ENCODE measurements at places on chromosomes 2 and 18.

DNA sequence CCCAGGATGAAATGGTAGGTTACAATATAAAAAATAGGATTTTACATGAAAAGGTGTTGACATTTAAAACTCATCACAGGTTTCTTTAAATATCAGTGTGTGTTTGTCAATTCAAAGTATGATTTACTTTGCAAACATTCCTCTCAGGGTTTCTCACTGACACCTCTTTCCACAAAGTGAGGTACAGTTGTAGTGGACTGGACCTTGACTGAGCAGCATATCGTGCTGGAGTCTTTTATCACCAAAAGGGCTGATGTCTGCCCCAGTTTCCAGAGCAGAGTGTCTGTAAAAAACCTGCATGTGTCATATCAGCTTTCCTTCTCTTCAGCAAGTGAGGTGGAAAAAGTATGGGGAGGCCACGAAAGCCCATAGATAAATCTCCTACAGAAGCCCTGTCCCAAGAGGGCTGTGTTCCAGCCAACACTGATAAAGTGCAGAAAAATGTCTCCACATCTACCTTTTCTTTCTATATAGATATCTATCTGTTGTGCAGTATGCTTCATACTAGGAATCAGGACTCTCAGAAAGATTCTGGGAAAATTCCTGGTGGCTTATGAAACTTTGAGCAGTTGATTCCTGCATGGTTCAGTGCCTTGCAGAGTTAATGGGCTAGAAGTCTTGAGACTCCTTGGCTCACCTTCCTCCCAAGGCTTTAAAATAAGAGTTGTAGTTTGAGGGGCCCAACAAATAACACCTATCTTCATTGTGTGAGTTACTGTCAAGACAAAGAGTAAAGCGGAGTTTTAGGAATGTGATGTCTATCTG is 6.9 kb downstream of the ACYP2 start:
- no peak for DNase-seq

GRCh38 chr2:25311865-25312575 is 29.7 kb downstream of the DNMT3A start:
- DNase-seq: no peak

- no peak for DNase-seq
Observed at GRCh38 chr2:152173831-152174230, 1.7 kb downstream of the STAM2 start.

DNA sequence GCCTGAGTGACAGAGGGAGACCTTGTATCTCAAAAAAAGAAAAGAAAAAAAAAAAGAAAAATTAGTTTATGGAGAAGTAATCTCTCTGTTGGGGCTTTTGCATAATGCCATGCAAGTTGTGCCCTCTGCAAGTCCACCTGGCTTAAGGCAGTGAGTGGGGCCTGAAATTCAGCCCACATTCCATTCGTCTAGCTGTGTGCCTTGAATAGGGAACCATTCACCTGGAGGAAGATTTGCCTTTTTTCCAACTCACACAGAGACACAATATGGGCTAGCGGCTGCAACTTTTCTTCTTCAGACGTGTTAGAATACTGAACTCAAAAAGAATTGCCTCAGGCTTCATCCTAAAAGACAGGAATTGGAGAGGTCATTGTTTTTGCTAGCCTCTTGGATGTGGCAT is 160.0 kb upstream of the STON1 start:
- DNase-seq: no peak

DNA sequence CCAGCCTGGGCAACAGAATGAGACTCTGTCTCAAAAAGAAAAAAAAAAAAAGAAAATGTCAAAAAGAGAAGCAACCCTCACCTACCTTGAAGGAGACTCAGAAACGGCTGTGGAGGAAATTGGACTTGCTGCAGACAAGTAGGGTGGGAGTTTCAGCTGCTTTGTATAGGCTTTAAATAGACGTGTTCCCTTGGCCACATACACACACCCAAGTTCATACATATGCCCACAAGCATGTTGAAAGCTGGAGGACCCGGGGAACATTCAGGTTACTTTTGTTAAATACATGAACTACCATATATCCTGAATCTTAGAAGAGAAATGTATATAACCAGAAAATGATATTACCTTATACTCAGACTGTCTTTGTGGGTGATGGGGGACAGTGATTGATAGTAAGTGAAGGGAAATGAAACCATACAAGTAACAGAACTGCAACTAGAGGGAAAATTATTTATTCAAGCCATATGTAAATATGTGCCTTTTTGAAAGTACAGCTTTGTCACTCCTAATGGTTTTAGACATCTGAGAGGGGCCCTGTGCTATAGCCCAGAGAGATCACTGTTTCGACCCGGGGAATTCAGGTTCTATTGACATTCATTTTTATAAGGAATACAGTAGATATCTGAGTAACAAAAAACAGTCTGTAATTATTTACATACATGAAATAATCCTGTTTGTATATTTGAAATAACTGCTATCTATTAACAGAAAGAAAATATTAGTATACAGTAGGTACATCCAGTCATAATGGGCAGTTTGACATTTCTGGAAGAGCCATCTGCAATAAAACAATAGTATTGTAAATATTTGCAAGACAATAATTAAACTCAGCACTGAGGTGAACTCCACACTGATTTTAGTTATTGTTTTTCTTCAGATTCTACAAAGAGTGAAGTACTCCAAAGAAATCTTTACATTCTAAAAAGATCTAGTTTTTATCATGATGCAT is 48.0 kb upstream of the TGIF1 start:
- DNase-seq: no peak

- DNase-seq: no peak
Observed at GRCh38 chr2:34656632-34657031, 1057.5 kb upstream of the FAM98A start.

GRCh38 chr18:33844232-33844631 is 266.2 kb downstream of the ASXL3 start:
- DNase-seq: no peak

GRCh38 chr2:1115843-1116539 is 165.3 kb downstream of the SNTG2 start:
- no peak for DNase-seq

- DNase-seq: no peak
Observed at GRCh38 chr18:77749089-77749488, 499.4 kb downstream of the GALR1 start.

- DNase-seq: no peak
Observed at GRCh38 chr2:160392201-160392600, 101.4 kb downstream of the RBMS1 start.

DNA sequence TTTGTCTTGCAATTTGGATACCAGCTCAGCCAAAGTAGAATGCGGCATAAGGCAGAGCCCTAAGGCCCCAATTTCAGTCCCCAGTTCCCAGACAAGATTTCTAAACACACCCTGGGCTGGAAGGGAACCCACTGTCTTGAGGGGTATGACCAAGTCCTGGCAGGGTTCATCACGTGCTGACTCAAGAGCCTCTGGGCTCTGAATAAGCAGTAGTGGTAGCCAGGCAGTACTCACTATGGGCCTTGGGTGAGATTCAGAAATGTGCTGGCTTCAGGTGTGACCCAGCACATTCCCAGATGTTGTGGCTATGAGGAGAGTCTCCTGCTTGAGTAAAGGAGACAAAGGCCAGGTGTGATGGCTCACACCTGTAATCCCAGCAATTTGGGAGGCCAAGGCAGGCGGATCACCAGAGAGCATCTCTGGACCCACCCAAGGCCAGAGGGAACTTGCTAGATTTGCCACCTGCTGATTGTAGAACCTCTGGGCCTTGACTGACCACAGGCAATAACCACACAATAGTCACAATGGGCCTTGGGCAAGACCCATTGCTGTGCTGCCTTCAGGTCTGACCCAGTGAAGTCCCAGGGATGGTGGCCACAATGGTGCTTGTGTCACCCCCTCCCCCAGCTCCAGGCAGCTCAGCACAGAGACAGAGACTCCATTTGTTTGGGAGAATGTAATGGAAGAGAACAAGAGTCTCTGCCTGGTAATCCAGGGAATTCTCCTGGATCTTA is 74.9 kb downstream of the ATL2 start:
- no peak for DNase-seq

DNA sequence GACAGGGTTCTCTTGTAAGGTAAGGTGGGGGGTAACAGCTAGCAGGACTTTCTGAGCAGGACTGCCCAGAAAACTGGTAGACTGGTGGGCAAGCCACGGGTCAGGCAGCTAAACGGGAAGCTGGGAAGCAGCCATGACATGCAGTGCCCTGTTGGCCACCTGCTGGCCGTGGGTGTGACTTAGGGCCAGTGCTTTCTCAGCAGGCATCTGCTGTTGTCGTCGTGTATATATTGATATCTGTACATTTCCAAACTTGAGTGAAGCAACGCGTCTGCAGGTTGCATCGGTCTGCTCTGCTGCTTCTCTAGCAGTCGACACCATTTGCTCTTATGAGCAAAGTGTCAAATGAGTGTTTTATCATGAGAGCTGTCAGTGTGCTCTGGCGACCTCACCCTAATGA is 31.0 kb downstream of the COA5 start:
- DNase-seq: no peak

GRCh38 chr2:74481961-74482800 is 617 bp downstream of the CCDC142 start:
- peak; percentile 50 for DNase-seq

DNA sequence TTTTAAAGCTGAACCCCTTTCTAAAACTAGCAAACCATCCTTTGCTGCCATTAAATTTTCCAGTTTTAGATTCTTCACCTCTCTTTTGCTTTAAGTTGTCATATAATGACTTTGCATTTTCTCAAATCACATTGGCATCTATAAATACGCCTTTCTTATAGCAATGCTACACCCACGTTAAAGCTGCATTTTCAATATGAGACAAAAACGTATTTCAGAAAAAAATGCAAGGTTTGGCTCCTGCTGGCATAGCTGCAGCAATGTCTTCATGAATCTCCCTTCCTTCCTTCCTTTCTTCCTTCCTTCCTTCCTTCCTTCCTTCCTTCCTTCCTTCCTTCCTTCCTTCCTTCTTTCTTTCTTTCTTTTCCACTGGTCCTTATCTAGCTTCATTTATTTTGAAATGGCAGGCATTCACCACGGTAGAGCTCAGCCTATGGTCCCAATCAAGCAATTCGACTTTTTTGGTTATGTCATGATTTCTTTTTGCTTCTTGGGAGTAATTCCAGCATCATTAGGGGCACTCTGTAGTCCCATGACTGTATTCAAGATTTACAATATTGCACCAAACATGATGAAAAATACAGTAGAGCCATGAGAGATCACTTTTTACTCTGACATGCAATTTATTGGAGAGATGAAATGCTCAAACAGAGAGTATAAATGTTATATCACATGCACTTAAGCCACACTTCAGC is 8.8 kb upstream of the UGT1A10 start:
- DNase-seq: no peak

DNA sequence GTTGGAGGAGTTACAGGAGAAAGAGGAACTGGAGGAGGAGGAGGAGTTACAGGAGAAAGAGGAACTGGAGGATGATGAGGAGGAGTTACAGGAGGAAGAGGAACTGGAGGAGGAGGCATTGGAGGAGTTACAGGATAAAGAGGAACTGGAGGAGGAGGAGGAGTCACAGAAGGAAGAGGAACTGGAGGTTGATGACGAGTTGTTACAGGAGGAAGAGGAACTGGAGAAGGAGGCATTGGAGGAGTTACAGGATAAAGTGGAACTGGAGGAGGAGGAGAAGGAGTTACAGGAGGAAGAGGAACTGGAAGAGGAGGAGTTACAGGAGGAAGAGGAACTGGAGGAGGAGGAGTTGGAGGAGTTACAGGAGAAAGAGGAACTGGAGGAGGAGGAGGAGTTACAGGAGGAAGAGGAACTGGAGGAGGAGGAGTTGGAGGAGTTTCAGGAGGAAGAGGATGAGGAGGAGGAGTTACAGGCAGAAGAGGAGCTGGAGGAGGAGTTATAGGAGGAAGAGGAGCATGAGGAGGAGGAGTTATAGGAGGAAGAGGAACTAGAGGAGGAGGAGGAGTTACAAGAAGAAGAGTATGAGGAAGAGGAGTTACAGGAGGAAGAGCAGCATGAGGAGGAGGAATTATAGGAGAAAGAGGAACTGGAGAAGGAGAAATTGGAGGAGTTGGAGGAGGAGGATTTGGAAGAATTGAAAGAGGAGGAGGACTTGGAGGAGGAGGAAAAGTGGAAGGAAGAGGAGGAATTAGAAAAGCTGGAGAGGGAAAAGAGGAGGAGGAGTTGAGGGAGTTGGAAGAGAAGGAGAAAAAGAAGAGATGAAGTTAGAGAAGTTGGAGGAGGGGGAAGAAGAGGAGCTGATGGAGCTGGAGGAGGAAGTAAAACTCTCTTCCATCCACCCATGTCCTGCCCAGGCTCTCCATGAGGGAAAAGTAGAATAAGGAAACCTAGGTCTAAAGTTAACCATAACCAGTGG is 37.2 kb downstream of the CLASP1 start:
- DNase-seq: no peak

DNA sequence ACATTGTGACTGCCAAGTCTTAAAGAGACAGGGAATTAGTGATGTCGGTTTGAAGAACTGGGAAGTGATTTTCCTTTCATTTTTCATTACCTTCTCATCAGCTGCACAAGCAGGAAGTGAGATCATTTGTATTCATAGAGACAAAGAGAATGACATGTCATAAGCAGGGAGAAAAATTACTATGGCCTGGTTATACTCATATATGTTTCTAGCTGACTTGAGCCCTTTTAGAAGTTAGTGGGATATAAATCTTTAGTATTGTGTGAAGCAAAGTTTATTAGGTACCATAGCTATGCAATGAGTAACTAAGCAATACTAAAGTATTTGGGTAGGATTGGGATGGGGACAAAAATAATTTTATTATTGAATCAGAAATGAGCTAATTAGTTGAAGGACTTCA is 284.1 kb downstream of the PID1 start:
- DNase-seq: no peak

DNA sequence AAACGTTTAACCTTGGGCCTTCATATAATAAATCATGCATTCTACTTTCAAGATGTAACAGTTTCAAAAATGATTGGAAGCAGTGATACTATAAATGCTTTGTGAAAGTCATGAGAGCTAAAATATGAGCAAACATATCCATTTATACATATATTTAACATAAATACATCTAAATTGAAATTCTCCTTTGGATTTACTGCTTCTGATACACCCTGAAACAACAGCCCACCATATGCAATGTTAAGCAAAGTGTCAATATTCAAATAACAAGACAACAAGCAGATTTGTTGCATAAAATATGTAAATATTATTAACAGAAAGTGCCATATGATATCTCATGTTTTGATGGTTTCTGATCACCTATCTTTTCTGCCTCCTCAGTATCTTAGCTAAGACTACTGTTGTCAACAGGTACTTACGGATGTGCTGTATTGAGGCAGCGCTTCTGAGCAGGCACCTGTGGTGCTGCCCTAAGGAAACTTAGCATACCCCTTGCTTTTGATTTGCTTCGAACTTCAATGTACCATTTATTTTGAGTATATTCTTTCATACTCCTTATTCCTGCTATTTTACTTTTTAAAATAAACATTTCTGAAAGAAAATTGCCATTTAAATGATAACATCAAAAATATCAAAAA is 6.1 kb downstream of the FIGN start:
- no peak for DNase-seq

GRCh38 chr2:222851956-222852617 is 8.7 kb upstream of the ACSL3 start:
- DNase-seq: no peak

- DNase-seq: no peak
Observed at GRCh38 chr18:49685231-49685942, 123.5 kb downstream of the LIPG start.

DNA sequence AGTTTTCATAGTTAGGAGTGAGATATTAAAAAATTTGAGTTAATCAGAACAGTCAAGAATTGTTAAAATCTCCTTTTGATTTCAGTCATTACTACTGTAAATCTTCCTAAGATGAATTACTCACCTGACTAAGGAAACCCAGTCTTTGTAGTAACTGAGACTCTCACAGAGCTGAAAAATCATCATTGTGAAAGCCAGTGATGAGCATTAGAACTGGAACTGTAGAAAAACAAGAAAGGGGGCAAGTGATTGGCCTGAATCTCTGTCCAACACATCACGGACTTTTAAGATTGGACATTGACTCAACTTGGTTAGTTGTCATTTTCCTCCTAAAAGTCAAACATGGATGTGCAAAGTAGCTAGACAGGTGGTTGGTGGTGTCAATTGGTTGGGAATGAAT is 21.9 kb downstream of the SETBP1 start:
- DNase-seq: no peak

All from stimulated activated CD4-positive, alpha-beta T cell treated with anti-CD3 and anti-CD28 coated beads, Interleukin-2, amount 100 ng/mL, for 48 hours (primary cell).